Vagina (tissue), 2 donors: ENCODE measurements at places on chromosomes 3 and 15. TPM values are rescaled to one million over a fixed set of nuclear protein-coding genes. Genes with fewer than 3 reads are reported as not detected.

- no peak overlapping the region for H3K4me3 ChIP-seq
- no peak for DNase-seq
- no peaks in the 10 kb centered on the region for H3K27me3 ChIP-seq
- H3K4me1 ChIP-seq: peaks cover 81% of the 10 kb centered on the region
Observed at GRCh38 chr15:91952216-91952615, 98.7 kb downstream of the SLCO3A1 start.

DNA sequence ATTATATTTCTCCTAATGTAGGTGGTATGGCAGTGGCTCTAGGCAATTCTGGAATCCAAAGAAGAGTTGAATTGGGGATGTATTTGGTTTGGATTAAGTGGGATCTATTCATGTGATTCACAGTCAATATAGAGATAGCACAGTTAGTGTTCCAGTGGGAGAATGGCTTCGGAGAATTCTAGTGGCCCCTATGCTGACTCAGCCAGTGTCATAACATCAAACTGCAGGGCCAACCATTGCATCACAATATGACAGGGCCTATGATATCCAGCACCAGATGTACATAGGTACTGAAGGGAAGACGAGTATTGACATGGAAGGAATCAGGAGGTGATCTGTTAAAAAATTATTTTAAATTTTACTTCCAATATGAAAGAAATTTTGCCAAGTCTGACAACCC lies 302.8 kb upstream of the UBE2E2 start:
- no peaks in the 10 kb centered on the region for H3K36me3 ChIP-seq
- no peak overlapping the region for H3K27ac ChIP-seq
- no peaks in the 10 kb centered on the region for H3K27me3 ChIP-seq
- no peak overlapping the region for H3K4me3 ChIP-seq

DNA sequence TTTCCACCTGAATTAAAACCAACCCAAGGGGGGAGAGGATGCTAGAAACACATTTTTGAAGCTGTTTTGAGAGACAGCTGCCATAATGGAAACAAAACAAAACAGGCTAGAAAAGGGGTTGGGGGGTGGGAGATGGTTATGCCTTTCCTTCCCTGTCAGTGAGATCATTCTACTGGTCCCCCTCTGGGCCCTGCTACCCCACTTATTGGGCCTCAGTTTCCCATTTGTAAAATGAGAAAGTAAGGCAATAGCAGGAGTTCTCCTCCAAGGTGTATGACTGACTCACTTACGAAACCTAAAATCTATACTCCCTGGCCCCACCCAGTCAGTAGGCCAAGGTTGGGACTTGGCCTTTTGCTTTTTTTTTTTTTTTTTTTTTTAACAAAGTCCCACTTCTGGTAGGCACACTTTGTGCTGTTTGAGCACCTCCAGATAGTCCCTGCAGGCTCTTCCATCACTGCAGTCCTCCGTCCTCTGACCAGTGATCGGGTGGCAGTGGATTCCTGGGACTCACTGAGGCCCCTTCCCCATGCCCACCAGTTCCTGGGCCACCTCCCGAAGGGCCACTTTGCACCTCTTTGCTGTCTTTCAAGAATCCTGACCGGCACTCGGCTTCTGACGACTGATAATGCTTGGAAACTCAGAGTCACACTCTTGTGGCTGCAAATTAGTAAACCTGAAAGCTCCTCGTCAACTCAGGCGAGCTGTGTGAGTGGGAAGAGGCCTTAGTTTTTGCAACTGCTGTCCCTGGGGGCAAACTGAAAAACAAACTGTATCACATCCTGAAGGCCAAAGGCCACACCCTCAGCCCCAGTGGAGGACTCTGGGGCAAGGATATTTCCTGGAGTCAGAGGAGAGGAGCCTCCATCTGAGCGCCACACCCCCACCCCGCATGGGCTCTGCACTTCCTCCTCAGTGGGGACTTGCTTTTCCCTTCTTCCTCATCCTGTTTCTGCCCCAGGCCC lies 6.7 kb upstream of the PSTPIP1 start:
- no peak overlapping the region for H3K4me3 ChIP-seq
- no peaks in the 10 kb centered on the region for H3K4me1 ChIP-seq
- no peak for DNase-seq
- no peaks in the 10 kb centered on the region for H3K27me3 ChIP-seq

GRCh38 chr3:5485427-5485826 lies 297.9 kb downstream of the EDEM1 start:
- no peak overlapping the region for H3K27ac ChIP-seq
- no peaks in the 10 kb centered on the region for H3K4me1 ChIP-seq
- no peak overlapping the region for H3K4me3 ChIP-seq
- DNase-seq: no peak

DNA sequence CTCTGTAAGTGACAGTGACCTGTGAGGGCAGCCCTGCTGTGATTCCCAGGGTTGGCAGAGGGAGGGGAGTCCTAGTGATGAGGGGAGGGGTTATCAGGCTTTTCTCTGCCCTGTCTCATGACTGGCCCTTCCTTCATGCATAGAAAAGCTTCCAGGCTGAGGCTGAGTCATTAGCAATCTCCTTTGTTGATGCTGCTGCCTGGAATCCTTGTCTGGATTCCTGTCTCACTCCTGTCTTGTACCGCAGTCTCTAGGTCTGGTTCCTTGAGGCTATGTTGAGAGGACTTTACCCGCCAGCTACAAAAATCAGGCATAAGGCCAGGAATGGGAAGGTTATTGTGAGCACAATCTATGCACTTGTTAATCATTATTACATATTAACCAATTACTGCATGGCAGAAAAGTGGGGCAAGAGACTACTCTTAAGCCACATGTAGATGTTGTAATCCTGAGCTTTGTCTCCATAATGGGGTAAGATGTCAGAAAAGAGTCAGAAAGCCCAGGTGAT lies 7.2 kb downstream of the KLHL6 start:
- H3K27me3 ChIP-seq: no peaks in the 10 kb centered on the region
- DNase-seq: no peak
- H3K36me3 ChIP-seq: no peaks in the 10 kb centered on the region
- H3K4me1 ChIP-seq: no peaks in the 10 kb centered on the region
- H3K4me3 ChIP-seq: no peak overlapping the region

- no peak overlapping the region for H3K27ac ChIP-seq
- H3K4me3 ChIP-seq: no peak overlapping the region
- H3K27me3 ChIP-seq: no peaks in the 10 kb centered on the region
- DNase-seq: no peak
- H3K36me3 ChIP-seq: no peaks in the 10 kb centered on the region
- H3K4me1 ChIP-seq: peaks cover 22% of the 10 kb centered on the region
Observed at GRCh38 chr3:45215466-45215865, 10.6 kb downstream of the TMEM158 start.

DNA sequence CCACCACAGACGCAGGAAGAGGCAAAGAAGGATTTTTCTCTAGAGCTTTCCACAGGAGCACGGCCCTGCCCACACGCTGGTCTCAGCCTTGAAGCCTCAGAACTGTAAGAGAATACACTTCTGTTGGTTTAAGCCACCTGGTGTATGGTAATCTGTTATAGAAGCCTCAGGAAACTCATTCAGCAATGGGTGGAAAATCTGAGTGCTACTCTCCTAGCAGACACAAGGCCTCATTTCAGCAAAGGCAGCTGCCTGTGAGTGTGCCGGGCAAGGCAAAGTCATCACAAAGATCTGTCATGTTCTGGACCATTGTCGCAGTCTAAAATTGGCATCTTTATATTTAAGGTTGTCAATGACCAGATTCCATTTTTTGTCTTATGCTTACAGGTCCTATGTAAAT lies 31.0 kb downstream of the ATP10A start:
- H3K27ac ChIP-seq: peak overlapping the region; percentile 55
- no peak for DNase-seq
- H3K36me3 ChIP-seq: no peaks in the 10 kb centered on the region
- H3K4me1 ChIP-seq: peaks cover 17% of the 10 kb centered on the region

- no peak overlapping the region for H3K27ac ChIP-seq
- no peaks in the 10 kb centered on the region for H3K36me3 ChIP-seq
- no peaks in the 10 kb centered on the region for H3K4me1 ChIP-seq
- no peaks in the 10 kb centered on the region for H3K27me3 ChIP-seq
Observed at GRCh38 chr3:21718161-21718765, 32.7 kb downstream of the ZNF385D start.

The GABRR3 gene
- not detected for total RNA-seq

The MYH15 gene
- not detected for total RNA-seq

The C2CD4B gene
- 0.49 TPM for total RNA-seq

The CP gene
- 26.3 TPM for total RNA-seq
